Activated CD4-positive, alpha-beta T cell treated with anti-CD3 and anti-CD28 coated beads, Interleukin-2, amount 50 U/mL, for 24 hours (primary cell): ENCODE measurements at places on chromosomes 3 and 15.

DNA sequence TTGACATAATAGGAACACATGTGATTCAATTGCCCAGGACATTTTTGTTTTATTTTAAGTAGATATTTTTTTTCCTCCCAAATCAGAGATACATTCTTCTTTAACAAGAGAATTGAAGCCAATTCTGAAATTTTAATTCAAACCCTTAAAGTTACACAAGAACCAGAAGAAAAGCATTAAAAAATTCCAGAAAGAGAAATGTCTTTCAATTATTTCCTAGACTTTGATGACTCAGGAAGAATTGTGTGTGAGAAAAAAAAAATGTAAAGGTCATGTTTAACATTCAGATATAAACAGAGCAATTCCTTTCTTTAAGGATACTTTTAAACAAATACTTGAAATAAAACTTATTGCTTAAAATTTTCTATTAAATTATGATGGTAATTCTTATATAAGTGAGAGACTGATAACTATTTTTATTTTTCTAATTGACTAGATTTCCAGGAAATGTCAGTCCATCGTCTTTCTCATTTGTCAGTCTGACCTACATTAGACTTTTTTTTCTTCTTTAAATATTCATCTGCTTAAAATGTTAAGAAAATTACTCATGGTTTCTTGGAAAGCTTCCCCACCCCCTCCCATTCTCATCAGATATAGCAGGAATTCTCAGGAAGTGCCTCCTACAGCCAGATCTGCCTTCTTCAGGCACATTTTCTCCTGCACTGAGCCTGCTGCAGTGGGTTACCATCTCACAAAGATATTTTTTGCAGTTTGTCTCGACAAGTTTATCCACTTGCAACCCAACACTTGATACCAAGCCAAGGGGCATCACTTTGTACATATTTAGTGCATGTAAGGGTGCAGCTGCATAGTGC, 261.8 kb upstream of the CBLB start:
- DNase-seq = no peak

DNA sequence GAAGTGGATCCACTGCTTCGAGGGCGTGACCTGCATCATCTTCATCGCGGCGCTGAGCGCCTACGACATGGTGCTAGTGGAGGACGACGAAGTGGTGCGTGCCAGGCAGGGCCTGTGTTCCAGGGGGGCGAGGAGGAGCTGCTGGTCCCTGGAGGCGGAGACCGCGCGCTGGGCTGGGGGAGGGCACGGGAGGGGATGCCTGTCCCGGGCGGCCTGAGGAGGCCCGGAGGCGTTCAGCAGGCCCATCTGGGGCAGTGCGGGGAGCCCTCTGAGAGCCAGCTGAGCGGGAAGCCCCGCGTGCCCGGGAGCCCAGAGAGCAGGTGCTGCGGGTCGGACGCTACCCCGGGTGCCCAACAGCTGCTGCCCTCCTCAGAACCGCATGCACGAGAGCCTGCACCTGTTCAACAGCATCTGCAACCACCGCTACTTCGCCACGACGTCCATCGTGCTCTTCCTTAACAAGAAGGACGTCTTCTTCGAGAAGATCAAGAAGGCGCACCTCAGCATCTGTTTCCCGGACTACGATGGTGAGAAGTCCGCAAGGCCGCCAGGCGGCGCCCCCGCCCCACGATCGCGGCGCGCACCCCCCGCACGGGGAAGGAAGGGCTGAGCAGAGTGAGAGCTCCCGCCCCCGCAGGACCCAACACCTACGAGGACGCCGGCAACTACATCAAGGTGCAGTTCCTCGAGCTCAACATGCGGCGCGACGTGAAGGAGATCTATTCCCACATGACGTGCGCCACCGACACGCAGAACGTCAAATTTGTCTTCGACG, 2.9 kb downstream of the GNAT1 start:
- DNase-seq = peak; percentile 73

DNA sequence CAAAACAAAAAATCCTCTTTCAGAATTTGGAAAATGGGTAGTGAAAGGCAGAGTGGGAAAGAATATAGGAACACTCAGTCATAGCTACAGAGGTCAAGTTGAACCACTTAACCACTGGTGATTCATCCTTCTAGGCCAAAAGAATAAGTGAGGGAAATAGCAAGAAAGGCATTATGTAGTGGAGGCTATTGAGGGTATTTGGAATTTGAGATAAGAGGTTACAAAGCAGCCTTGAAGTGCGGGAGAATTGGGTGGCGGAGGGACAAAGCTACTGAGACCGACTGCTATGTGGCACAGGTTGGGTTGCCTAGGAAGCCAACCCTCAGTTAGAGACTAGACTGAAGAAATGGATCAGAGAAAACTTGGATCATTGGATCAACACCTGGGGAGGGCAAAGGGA, 109.5 kb downstream of the SYNPR start:
- DNase-seq = no peak

DNA sequence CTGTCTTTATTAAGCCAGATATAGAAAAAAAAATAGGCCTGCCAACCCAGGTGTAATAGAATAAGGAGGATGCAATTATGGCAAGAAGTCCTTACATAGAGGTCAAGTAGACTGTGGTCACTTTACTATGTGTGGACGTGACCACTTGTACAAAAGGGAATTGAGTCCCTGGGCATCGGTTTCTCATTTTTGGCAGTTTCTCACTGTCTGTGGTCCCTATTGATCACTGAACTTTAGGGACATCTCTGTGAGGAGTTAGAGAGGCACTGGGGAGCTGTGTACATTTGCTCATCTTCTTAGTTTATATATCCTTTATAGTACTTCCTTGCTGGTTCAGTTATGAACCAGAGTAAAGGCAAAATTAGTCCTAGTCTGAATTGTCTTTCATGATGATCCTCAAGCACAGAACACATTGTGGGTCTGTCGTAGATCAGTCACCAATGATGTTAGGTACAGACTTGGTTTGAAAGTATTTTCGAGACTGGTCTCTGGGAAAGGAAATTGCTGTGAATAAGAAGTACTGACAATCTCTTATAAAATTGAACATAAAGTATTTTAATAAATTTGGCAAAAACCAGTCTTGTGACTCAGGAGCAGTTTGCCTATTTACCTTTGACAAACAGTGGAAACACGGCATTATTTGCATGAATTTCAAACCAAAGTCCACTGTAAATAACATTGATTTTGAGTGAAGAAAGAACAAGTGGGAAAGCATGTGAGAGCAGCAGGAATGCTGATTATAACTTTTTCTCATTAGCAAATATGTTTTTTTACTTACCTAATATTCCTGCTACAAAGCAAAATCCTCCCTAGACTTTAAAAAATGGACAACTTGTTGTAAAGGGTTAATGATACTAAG, 218.9 kb upstream of the DPH6 start:
- DNase-seq = no peak

DNA sequence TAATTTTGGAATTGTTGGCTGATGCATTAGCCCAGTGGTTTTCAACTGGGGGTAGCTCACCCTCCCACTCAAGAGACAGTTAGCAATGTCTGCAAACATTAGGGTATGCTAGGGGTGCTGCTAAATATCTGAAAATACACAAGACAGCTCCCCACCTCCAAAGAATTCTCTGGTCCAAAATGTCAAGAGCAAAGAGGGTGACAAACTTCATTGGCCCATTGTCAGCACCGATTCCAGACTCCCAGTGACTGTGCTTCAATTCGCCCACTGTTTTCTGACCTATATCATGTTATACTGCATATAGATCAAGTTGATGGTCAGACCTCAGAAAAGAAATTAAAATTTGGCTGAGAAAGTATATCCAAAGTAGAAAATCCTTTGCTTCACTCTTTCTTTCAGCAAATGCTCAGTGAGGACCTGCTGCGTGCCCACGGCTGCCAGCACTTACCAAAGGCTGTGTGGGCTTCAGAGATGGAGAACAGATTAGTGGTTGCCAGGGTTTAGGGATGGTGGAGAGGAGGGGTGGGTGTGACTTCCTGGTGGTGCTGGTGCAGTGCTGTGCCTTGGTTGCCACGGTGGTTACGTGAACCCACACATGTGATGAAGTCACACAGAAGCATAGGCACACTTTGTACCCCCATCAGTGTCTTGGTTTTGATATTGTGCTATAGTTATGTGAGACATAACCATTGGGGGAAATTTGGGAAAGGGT, 204.0 kb downstream of the PLCL2 start:
- no peak for DNase-seq

DNA sequence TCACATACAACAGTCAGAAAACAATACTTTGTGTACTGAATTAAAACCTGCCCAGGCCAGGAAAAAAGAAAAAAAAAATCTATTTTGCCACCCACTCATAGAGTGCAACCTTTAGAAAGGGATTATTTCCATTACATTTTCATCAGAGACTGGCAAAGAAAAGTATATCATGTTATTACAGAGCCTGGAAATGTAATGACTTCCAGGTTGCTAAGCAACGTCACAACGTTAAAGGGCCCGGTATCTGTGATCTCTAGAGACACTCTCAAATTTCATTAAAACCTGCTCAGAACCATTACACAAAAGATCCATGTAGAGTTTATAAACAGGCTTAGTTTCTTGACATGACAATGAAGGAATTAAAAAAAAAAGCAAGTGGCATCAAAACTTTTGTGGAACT, 170.5 kb downstream of the CTNNB1 start:
- no peak for DNase-seq

DNA sequence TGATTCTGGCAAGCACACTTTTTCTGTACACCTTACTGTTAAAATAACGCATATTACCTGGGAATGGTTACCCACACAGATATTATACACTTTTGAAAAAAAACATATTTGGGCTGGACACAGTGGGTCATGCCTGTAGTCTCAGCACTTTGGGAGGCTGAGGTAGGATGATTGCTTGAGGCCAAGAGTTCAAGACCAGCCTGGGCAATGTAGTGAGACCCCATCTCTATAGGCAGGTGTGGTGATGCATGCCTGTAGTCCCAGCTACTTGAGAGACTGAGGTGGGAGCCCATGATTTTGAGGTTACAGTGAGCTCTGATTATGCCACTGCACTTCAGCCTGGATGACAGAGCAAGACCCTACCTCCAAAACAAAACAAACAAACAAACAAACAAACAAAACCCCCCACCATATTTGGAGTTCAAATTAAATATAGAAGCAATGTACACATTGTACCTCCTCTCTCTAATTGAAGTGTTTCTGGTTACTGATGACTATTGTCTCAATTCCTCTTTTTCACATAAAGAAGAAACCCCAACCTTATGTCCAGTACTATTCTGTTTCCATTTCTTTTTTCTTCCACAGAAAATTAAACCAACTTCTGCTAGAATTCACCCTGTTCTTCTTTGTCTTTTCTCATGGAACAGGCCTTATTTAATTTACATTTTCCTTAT, 152.6 kb upstream of the UMPS start:
- DNase-seq = no peak

GRCh38 chr3:6396631-6397030, 464.3 kb upstream of the GRM7 start:
- no peak for DNase-seq

- DNase-seq = no peak
These were observed 542.7 kb upstream of the ADAMTS9 start for GRCh38 chr3:65230261-65231139.

DNA sequence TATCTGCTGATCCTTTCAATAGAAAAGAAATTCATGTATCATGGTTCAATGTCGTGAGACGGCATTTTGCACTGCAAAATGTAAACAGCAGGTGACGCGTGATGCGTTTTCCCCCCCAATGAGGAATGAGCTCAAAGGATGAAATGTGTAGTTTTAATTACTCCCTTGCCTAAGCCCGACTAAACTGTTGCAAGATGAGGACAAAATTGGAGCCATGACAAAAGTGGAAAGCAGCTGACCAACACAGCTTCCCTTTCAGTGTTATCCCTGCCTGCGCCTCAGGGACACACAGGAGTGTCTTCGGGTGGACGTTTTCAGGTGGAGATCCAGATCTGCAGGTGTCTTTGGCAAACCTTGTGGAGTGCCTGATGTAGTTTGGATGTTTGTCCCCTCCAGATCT, 92.0 kb downstream of the GABRG3 start:
- no peak for DNase-seq

DNA sequence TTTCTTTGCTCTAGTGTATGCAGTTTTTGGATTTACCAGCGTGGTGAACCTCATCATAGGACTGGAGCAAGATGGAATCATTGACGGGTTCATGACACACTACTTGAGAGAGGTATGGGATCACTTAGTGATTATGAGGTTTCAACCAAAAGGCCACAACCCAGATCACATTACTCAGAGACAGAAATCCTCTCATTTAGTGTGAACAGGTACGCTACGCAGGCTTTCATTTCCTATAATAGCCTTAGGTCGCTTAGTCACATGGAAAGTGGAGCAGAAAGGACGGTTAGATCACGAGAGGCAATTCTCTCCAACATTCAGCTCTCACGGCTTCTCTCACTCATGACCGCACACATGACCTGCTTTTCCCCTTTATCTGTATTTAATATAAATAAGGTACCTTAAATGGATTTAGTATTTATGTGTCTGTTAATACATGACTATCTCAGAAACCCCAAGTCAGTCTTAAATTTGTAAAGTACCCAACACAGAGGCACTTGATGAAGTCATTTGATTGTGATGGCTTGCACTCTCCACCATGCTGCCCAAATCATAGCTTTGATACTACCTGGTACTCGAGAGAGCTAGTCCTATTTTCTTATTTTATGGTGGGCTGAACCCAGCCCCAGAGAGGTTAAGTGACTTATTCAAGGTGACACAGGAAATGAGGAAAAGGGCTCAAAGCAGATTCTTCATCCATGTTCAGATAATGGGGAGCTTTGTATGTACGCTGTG, 8.6 kb downstream of the TM6SF1 start:
- DNase-seq = no peak

DNA sequence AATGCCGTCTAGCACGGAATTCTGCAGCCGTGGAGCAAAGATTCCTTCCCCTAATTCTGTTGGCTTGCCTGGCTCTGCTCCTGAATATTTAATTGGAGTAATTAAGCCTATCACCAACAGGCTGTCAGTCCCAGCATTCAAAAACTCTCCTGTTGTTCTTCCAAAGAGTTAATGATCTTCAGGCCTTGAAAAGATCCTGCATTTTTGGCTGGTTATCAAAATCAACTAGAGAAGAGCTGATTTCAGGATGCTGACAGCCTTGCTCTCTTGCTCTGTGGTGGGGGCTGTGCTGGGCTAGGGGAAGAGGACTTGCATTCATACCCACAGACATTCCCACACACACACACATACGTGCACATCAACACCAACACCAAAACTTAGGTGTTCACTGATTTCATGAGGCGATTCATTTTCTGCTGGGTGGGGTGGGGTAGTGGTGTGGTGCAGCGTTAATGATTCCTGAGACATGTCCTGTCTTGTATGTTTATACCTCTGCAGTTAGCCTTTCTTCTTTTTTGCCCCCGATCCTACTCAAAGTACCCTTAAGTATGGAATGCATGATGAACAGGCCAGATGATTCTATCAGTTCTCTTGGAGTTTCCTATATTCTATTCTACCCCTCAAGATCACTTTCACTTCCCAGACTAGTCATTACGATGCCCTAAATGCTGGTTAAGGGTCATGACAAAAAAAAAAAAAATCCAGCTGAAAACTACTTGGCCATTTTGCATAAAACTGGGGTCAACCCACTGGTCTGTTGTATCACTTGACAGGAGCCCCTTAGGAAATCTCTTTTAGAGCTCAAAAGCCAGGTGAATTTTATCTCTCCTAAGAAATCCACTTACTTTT, 42.3 kb downstream of the CPN2 start:
- DNase-seq = no peak
